Esophagus mucosa (tissue), 1 donor: ENCODE measurements at places on chromosomes 6 and 20. TPM values are rescaled to one million over a fixed set of nuclear protein-coding genes. Genes with fewer than 3 reads are reported as not detected.

- no peak for ATAC-seq
Measured at GRCh38 chr20:7980332-7981046, 39.1 kb downstream of the TMX4 start.

Gene PRR18
- 0.04 TPM for total RNA-seq

Gene RBM24
- total RNA-seq = 0.32 TPM

Gene SMLR1
- not detected for total RNA-seq

- ATAC-seq = no peak
Measured at GRCh38 chr20:926670-927069, 10.5 kb upstream of the ANGPT4 start.

Gene SLC22A7
- not detected for total RNA-seq

GRCh38 chr20:1672728-1673127, 15.1 kb upstream of the SIRPG start:
- ATAC-seq = no peak

DNA sequence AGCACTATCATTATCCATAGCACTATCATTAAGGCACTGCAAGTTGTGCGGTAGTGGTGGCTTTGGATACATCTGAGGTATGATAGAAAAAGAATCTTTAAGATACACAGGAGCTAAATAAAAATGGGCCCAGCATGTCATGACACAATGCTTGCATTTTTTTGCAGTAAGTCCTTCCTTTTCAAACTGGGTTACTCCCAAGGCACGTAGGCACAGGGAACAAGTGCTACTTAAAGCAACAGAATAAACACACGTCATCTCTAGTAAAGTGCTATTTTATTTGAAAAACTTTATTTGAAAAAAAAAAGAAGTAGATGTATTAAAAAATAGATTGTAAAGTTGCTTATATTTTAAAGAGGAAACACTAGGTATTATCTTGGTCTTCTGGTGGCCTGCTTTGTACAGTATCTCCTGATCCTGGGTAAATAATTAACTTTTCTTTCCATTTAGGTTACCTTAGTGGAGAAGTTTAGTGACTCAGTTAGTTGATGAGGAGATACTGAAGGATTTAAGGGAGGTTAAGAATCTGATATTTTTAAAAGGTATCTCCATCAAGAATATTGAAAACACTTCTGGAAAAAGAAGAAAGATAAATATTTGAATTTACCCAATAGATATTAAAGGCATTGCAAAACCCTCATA, 129.6 kb downstream of the EDN1 start:
- ATAC-seq = no peak

GRCh38 chr6:154258064-154258757, 98.4 kb downstream of the IPCEF1 start:
- ATAC-seq = no peak

GRCh38 chr20:51382111-51382985, 160.2 kb downstream of the NFATC2 start:
- no peak for ATAC-seq

GRCh38 chr20:64024141-64024990, 11.6 kb upstream of the C20orf204 start:
- ATAC-seq = no peak

- ATAC-seq = no peak
Measured at GRCh38 chr20:23103284-23104018, 17.3 kb upstream of the CD93 start.

DNA sequence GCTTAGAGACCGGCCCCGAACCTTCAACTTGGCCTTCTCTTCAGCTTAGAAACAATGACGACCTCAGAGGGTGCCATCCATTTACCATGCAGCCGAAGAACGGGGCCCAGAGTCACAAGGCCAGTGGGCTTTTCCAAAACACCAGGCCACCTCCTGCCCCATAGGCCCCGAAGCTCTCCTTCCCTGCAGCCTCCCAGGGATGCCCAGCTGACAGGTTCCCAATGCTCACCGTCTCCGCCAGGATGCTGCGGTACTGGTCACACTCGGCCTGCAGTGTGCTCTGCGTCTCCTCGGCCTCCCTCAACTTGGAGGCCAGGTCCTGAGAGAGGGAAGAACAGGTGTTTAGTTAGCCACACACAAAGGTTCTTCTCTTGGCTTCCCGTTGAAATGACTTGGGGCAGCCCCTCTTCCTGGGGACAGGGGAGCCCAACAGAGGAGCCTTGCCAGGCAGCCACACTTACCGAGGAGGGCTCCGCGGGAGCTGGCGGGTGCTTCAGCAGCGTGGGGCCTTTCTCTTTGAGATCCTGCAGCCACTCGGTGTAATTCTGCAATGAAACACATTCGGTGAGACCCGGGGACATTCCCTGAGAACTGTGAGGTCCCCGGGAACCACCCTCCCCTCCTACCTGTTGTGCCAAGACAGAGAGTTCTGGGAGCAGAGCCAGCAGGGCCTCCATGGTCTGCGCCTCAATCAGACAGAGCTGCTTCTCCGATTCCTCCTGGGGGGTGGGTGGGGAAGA, 51.5 kb downstream of the DSTN start:
- no peak for ATAC-seq

DNA sequence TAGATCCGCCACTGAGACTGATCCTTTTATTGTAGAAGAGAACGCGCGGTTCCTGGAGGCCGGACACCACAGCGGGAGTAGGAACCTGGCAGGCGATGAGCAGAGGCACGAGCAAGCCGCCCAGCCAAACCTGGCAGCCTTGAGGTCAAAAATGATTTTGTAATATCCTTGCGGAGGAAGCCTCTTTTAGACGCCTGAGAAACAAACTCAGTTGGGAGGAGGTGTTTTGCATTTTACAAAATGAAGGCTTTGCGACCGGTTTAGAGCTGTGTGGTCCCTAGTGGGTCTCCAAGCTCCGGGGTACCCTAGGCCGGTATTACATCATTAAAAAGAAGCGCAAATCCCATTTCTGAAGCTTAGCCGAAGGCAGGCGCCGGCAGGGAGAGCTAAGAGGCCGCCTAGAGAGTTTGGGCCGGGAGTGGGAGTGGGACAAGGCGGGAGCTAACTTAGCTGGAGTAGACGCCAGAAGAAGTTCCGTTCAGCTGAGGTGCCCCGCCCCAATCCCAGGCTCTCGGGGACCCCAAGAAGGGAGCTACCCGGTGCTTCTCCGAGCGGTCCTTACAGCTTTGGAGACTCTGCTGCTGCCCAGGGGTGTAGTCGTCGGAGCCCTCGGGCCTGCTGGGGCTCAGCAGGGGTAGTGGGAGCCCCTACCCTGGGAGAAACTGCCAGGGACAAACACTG, 1.9 kb upstream of the TBX18 start:
- no peak for ATAC-seq
